ENCODE measurements at places on chromosomes 3 and 15.

DNA sequence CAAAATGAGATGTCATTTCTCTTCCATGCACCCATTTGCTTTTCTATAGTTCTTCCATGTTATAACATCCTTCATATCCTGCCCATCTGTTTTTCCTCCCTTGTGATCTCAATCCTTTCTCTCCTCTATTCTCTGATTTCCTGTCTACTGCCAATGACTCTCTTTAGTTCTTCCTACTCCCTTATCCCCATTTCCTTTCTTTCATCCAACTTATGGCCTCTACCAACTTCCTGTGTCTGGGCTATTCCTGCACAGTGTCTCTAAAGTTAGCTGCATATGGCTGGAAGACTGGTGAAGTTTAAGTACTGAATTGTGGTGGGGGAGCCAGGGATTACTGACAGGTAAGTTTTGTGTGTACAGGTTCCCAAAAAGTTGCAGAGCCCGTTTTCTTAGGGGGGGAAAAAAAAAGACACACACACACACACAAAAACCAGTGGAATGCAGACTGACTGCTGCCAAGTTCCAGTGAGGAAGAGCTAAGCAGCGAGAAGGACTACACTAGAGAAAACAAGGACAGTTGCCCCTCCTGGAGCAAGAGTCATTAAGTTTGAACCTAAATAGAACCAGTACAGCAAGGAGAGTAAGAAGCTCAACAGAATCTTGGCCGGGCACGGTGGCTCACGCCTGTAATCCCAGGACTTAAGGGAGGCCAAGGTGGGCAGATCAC lies 28.8 kb downstream of the XRN1 start:
- no peak for DNase-seq

GRCh38 chr15:91284758-91285466 lies 184.9 kb downstream of the SV2B start:
- DNase-seq: no peak

DNA sequence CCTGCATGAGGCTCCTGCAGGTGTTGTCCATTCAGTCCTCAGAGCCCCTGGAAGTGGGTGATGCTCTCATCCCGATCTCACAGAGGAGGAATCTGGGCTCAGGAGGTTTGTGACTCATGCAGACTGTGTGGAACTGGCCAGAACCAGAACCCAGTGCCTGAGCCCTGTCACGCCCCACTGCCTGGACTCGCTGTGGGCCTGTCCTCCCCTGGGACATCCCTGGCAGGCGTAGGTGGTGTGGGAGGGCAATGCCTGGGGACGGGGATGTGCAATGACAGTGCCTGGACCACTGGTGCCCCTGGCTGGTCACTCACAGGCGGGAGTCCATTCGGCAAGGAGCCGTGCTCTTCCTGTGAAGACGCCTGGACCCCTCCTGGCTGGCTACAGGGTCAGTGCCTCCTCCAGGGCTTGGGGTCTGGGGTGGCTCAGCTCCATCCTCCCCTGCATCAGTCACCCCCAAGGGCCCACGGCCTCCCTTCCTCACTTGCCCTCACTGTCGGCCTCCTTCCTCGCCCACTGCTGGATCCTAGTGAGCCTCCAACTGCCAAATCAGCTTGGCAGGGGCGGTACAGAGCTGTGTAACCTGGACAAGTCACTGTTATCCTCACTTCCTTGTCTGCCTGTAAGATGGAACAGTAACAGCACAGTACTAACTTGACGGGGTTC lies 14.9 kb downstream of the PSTPIP1 start:
- no peak for DNase-seq

- DNase-seq: no peak
These were observed 87.7 kb downstream of the VGLL4 start for GRCh38 chr3:11555881-11556633.

- DNase-seq: no peak
These were observed 17.9 kb upstream of the NRROS start for GRCh38 chr3:196621611-196622010.
